ENCODE measurements at places on chromosomes 13 and 19.

DNA sequence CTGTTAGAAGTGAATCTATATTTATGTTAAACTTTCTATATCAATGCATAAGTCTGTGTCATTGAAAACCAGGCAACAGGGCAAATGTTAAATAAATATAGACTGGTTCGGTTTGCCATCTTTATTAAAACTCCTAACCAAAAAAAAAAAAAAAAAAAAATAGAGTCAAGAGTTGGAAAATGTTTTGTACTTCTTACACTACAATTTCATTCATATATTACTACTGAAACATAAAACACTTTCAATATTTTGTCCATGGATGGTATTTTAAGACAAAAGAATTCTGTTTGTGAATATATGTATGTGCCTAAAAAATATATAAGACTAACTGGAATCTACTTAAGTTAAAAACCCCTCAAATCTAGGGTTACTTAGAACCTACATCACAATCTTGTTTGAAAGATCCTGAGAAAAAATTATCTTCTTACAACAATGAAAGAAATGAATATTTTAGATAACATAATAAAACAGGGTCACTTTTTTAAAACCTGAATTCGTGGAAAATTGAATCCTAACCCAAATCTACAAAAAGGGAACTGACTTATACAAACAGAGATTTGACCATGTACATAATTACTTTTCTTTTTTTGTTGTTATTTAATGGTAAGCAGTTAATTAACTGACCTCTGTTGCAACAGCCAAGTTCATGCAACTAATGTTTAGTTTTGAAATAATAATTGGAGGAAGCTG is 5.1 kb downstream of the DACH1 start:
- DNase-seq, result no peak

GRCh38 chr19:30684613-30685012 is 312.4 kb downstream of the ZNF536 start:
- DNase-seq, result no peak

- no peak for DNase-seq
Observed at GRCh38 chr19:1668048-1668485, 15.7 kb upstream of the TCF3 start.

DNA sequence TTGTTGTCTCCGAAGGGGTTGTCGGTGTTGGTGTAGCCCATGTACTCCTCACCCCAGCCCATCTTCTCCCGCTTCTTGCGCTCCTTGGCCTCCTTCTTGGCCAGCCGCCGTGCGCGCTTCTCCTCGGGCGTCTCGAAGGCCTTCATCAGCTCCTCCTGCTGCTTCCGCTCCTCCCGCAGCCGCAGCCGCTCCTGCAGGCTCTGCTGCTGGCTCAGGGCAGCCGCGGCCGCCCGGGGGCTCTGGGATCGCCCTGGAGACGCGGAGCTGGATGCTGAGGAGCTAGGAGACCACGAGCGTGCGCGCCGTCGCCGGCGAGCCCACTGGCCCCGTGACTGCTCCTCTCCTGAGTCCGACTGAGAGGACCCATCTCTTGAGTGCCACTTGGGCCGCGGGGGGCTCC is 2.9 kb downstream of the CACTIN start:
- no peak for DNase-seq
